ENCODE measurements at places on chromosomes 5 and 9. TPM values are rescaled to one million over a fixed set of nuclear protein-coding genes. Genes with fewer than 3 reads are reported as not detected.
A peak's percentile ranks its signal among the peaks of the same experiment; 100 is the strongest.

Gene CPLANE1
- total RNA-seq, result 27.8 TPM

Gene ABLIM3
- 11.7 TPM for total RNA-seq

Gene ANAPC2
- 64.5 TPM for total RNA-seq

Gene ACTBL2
- total RNA-seq, result not detected

Gene GOLM1
- 53.4 TPM for total RNA-seq

Gene ABL1
- total RNA-seq, result 48.2 TPM

Gene OBP2B
- 35.2 TPM for total RNA-seq

GRCh38 chr9:90974016-90974415 is 172.4 kb downstream of the SYK start:
- H3K27ac ChIP-seq, result no peak overlapping the region
- no peaks in the 10 kb centered on the region for H3K27me3 ChIP-seq
- no peak overlapping the region for H3K4me3 ChIP-seq
- H3K4me1 ChIP-seq, result no peaks in the 10 kb centered on the region
- DNase-seq, result no peak
- no peaks in the 10 kb centered on the region for H3K36me3 ChIP-seq

GRCh38 chr5:171261361-171261760 is 47.7 kb upstream of the TLX3 start:
- no peak for DNase-seq
- H3K4me1 ChIP-seq, result no peaks in the 10 kb centered on the region
- no peak overlapping the region for H3K27ac ChIP-seq
- H3K4me3 ChIP-seq, result no peak overlapping the region
- H3K36me3 ChIP-seq, result no peaks in the 10 kb centered on the region
- H3K27me3 ChIP-seq, result no peaks in the 10 kb centered on the region

DNA sequence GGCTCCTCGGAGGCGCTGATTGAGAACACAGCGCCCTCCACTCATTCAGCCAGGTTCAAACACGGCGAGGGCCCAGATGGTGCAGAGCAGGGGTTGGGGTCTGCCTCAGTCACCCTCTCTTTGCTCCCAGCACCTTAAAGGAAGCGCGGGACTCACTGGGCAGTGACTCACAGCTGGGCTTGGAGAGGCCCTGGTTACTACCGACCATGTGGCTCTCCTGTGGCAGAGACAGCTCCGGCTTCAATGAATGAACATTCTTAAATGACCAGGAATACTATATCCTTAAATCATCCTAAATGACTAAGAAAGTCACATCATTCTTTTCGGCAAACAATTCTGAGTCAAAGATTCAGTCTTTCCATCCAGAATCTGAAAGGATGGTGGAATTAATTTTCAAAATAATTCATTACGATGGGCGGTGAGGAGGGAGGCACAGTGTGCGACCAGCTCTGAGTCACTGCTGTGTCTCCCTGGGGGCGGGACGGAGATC is 1.6 kb upstream of the INPP5E start:
- no peak overlapping the region for H3K27ac ChIP-seq
- DNase-seq, result no peak
- peaks cover 11% of the 10 kb centered on the region for H3K4me1 ChIP-seq
- H3K36me3 ChIP-seq, result peaks cover 13% of the 10 kb centered on the region
- H3K4me3 ChIP-seq, result no peak overlapping the region

GRCh38 chr5:102211165-102211564 is 84.9 kb downstream of the SLCO4C1 start:
- H3K27ac ChIP-seq, result no peak overlapping the region
- no peaks in the 10 kb centered on the region for H3K36me3 ChIP-seq
- H3K4me3 ChIP-seq, result no peak overlapping the region
- H3K27me3 ChIP-seq, result no peaks in the 10 kb centered on the region
- DNase-seq, result no peak

GRCh38 chr5:16456103-16456832 is 9.3 kb downstream of the ZNF622 start:
- no peaks in the 10 kb centered on the region for H3K36me3 ChIP-seq
- H3K27me3 ChIP-seq, result no peaks in the 10 kb centered on the region
- no peak overlapping the region for H3K27ac ChIP-seq

- no peaks in the 10 kb centered on the region for H3K36me3 ChIP-seq
- no peaks in the 10 kb centered on the region for H3K4me1 ChIP-seq
- H3K27ac ChIP-seq, result no peak overlapping the region
- H3K27me3 ChIP-seq, result peaks cover 2% of the 10 kb centered on the region
- H3K4me3 ChIP-seq, result no peak overlapping the region
Measured at GRCh38 chr5:170693701-170694100, 89.8 kb upstream of the GABRP start.

- H3K4me3 ChIP-seq, result peak within 1 kb of the TSS; percentile 69
- peak within 1 kb of the TSS; percentile 81 for H3K27ac ChIP-seq
- no peaks in the 10 kb centered on the region for H3K4me1 ChIP-seq
Measured at GRCh38 chr9:77177143-77177893, at the start of gene VPS13A. TSS of gene VPS13A (plus strand) at chr9:77177534. CDS start at chr9:77177705, 171 bp downstream.

DNA sequence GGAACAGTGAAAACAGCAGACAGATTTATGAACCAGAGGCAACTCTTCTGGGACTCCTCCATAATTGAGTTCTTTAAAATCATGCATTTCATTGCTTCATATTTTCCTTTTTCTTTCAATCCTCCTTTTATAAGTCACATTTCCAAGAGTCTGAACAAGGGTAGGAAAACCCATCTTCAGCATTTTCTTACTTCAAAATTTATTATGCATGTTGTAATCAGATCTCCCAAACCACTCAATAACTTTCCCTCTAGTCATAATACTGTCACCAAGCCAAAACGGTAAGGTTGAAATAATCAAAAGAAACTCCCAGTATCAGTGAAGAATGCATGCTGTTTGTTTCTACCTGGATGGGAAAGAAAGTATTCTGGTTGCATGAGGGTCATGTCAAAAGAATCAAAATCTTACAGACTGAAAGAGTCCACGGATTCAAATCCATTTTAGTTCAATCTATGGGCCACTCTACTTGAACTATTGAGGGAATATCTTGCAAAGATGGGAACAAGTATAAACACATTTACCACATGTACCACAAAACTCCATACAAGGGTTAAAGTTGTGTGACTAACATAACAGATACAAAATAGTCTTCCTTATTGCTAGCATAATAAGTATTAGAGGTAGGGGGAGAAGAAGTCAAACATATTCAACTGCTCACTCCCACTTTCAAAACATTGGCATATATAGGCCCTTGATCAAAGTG is 797.3 kb downstream of the MAT2B start:
- no peak for DNase-seq
- H3K27ac ChIP-seq, result no peak overlapping the region
- H3K36me3 ChIP-seq, result no peaks in the 10 kb centered on the region
- H3K4me1 ChIP-seq, result no peaks in the 10 kb centered on the region
- H3K4me3 ChIP-seq, result no peak overlapping the region

DNA sequence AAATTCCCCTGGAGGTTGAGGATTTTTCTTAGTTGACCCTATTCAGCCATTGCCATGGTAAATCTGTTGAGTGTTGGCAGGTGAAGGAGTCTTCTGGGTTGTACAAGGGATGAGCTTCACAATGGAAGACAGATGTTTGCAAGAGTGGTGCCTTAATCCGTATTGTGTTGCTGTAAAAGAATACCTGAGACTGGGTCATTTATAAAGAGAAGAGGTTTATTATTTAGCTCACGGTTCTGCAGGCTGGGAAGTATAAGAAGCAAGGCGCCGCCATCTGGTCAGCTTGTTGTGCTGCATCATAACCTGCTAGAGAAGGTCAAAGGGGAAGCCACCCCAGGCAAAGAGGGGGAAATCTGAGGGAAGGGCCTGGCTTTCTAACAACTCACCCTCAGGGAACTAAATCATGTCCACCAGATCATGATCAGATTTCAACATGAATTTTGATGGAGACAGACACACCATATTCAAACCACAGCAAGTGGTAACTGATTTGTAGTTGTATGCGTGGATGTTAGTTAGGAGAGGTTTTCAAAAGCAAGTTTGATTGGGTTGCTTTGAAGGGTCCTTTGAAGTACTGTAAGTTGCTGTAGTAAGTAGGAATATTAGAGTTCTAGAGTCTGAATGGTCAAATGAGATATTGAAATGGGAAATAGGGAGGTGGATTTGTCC is 2.5 kb downstream of the TNPO1 start:
- no peaks in the 10 kb centered on the region for H3K27me3 ChIP-seq
- peak; percentile 51 for DNase-seq
- H3K27ac ChIP-seq, result no peak overlapping the region
- no peak overlapping the region for H3K4me3 ChIP-seq
- no peaks in the 10 kb centered on the region for H3K36me3 ChIP-seq
- H3K4me1 ChIP-seq, result no peaks in the 10 kb centered on the region

DNA sequence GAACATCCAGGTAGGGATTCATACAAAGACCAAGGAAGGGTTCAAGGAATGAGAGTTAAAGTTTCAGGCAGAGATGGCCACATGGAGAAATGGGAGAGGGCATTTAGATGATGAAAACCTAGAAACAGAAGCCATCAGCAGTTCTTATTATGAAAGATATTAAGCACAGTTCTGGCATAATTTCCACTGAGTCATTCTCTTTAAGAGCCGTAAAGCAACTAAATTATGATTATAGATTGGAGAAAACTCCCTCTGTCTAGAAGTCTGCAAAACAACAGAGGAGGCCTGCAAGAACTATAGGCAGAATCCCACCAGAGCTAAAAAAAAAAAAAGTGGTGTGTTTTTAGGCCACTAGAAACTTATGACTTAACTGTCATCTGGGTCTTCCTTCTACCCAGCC is 157.1 kb upstream of the MPDZ start:
- H3K4me1 ChIP-seq, result no peaks in the 10 kb centered on the region
- no peaks in the 10 kb centered on the region for H3K27me3 ChIP-seq
- no peak for DNase-seq
- H3K36me3 ChIP-seq, result no peaks in the 10 kb centered on the region
- H3K4me3 ChIP-seq, result no peak overlapping the region

DNA sequence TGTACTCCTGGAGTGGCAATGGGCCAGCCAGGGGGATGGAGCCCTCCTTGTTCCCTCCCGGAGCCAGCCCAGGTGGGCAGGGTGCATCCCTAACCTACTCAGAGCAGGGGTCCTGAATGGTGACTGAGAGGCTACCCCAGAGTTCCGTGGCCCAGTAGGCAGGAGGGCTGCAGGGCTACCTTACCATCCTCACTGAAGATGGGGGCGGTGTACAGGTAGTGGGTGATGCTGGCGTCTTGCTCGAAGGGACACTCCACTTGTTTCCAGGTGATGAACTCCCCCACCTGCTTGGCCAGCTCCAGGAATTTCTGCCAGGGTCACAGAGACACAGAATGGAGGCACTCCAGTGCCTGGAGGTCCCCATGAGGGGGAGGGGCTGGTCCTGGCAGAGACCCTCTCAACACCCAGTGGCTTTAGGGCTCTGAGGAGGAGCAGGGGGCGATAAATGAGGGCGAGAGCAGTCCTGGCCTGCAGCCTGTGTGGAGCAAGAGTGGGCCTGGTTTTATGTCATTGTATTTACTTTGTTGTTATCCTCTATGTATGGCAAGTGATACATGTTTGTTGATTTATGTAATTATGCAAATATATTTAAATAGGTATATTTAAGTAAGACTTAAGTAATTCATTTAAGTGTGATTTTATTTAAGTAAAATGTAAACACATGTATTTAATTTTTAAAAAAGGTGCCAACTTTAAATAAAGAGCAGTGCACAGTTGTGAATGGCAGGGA is 39.9 kb upstream of the RNF130 start:
- H3K4me3 ChIP-seq, result no peak overlapping the region
- H3K27ac ChIP-seq, result no peak overlapping the region
- H3K36me3 ChIP-seq, result no peaks in the 10 kb centered on the region
- no peaks in the 10 kb centered on the region for H3K27me3 ChIP-seq
- H3K4me1 ChIP-seq, result no peaks in the 10 kb centered on the region

- no peak for DNase-seq
- no peaks in the 10 kb centered on the region for H3K4me1 ChIP-seq
- H3K27me3 ChIP-seq, result no peaks in the 10 kb centered on the region
- H3K27ac ChIP-seq, result no peak overlapping the region
Measured at GRCh38 chr9:100689635-100690034, 111.8 kb downstream of the CAVIN4 start.

DNA sequence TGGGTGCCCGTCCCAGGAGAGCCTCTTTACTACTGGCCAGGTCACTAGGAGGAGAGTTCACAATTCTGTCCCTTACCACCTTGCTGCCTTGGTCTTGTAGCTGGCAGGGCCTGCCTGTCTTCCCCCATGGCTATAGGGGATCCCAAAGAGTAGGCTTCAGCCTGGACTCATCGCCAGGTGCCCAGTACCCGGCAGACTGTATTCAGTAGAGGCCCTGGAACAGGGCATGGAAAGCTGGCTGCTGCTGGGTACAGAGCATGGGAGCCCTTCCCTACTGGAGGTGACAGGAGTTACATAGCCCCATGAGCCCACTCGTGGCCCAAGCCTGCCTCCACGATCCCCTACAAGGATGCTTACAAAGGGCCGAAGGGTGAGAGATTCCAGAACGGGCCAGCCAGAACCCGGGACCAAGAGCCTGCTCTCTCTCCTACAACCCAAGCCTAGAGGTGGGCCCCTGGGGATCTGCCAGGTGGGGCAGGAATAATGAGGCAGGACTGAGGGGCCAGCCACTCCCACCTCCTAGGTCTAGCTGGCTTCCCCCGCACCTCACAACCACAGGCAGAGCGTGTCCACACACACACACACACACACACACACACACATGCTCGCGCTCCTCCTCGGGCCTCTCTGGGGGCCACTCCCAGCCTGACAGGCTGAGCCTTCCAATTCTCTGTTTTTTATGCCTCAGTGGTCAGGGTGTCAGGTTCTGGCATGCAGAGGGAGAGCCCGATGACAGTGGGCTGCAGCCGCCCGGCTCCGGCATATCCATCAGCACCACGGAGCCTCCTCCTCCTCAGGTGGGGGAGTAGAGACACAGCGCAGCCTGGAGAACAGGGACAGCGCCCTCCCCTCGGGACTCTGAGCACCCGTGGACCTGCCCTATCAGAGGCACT is 186.0 kb downstream of the PAX5 start:
- no peaks in the 10 kb centered on the region for H3K4me1 ChIP-seq
- H3K36me3 ChIP-seq, result no peaks in the 10 kb centered on the region
- no peak for DNase-seq
- no peaks in the 10 kb centered on the region for H3K27me3 ChIP-seq

- DNase-seq, result no peak
- no peaks in the 10 kb centered on the region for H3K4me1 ChIP-seq
- H3K4me3 ChIP-seq, result no peak overlapping the region
- H3K27me3 ChIP-seq, result no peaks in the 10 kb centered on the region
- no peak overlapping the region for H3K27ac ChIP-seq
- H3K36me3 ChIP-seq, result no peaks in the 10 kb centered on the region
Measured at GRCh38 chr9:116002624-116003023, 151.0 kb upstream of the PAPPA start.

DNA sequence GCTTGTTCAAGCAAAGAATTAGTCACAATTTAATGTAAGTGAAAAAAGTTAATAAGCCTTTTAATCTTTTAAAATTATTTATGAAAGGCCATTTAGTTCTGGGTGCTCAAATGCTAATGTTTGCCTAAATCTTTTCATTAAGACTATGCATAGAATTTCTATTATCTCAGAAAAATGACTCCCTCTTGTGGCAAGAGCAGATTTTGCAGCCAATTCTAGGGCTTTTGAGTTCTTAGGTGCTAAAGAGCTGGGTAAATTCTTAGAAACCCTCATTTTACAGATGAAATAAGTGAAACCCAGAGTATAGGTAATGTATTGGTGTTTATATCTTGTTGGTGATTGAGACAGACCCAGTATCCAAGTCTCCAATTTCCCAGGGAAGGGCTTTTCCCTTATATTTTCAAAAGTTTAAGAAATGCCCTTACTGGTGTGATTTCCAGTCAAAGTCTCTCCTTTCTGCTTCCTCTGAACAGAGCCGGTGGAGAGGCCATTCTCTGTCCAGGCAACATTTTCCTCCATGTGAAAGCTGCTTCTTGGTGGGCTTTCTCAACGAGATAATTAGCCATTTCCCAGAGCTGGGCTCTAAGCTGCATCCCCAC is 24.1 kb upstream of the PCSK5 start:
- peak; percentile 35 for DNase-seq
- no peak overlapping the region for H3K27ac ChIP-seq
- no peak overlapping the region for H3K4me3 ChIP-seq
- H3K27me3 ChIP-seq, result no peaks in the 10 kb centered on the region
- H3K36me3 ChIP-seq, result no peaks in the 10 kb centered on the region
